ENCODE measurements at places on chromosomes 12 and 14. TPM values are rescaled to one million over a fixed set of nuclear protein-coding genes. Genes with fewer than 3 reads are reported as not detected.

Gene HOXC12
- total RNA-seq = not detected

Gene VPS37B
- 42.4 TPM for total RNA-seq

Gene STXBP6
- total RNA-seq = not detected

Gene GPD1
- not detected for total RNA-seq

Gene OTUB2
- 0.93 TPM for total RNA-seq

Gene LRRK2
- total RNA-seq = 3.6 TPM

Gene GDF3
- 0.65 TPM for total RNA-seq

Gene DENR
- 71.4 TPM for total RNA-seq

Gene DHH
- total RNA-seq = 5.3 TPM

Gene KCNK13
- 0.07 TPM for total RNA-seq

Gene PRH2
- not detected for total RNA-seq

Gene ATP2B1
- total RNA-seq = 62.4 TPM

Gene APOF
- total RNA-seq = not detected

Gene GNB3
- 3.1 TPM for total RNA-seq

Gene NTF3
- total RNA-seq = not detected

Gene TBX3
- 0.53 TPM for total RNA-seq

Gene OR4N5
- not detected for total RNA-seq

Gene FAM186B
- total RNA-seq = 0.43 TPM

Gene SLC38A4
- 0.07 TPM for total RNA-seq

Gene CCDC197
- not detected for total RNA-seq

Gene SLC4A8
- total RNA-seq = 5.5 TPM

Gene TMEM52B
- total RNA-seq = not detected

Gene SERPINA10
- not detected for total RNA-seq

Gene MYBPC1
- not detected for total RNA-seq

Gene ZC2HC1C
- 2.0 TPM for total RNA-seq

Gene RNASE7
- not detected for total RNA-seq

Gene SAMD15
- 1.7 TPM for total RNA-seq

Gene POTEM
- total RNA-seq = not detected

Gene ZNF891
- total RNA-seq = 2.0 TPM

Gene TMEM229B
- under 0.01 TPM for total RNA-seq

Gene DLK1
- not detected for total RNA-seq

Gene BTG1
- total RNA-seq = 25.6 TPM

Gene KRT83
- not detected for total RNA-seq

Gene AGAP2
- 0.36 TPM for total RNA-seq

Gene GMFB
- total RNA-seq = 121 TPM

Gene INHBC
- not detected for total RNA-seq

Gene GZMH
- not detected for total RNA-seq

Gene NYNRIN
- total RNA-seq = 11.7 TPM
